Large intestine (tissue), 12 donors: ENCODE measurements at places on chromosomes 12 and 14.

DNA sequence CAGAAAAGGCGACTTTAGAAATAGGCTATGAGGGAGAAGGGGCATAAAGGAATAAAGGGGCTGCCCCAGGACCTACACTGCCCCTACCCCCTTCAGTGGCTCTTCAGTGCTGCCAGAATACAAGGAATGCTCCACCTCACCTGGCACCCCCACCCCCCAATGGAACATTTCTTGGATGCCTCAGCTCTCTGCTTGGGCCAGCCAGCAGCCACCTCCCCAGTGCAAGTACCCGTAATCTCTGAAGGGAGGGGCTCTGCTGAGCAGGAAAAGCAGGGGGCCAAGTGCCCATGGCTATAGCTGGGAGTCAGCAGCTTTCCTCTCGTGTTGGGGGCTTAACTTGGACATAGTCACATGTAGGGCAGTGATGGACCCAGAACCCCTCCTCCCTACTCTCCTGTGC, 33.3 kb downstream of the BAZ2A start:
- no peak for DNase-seq

DNA sequence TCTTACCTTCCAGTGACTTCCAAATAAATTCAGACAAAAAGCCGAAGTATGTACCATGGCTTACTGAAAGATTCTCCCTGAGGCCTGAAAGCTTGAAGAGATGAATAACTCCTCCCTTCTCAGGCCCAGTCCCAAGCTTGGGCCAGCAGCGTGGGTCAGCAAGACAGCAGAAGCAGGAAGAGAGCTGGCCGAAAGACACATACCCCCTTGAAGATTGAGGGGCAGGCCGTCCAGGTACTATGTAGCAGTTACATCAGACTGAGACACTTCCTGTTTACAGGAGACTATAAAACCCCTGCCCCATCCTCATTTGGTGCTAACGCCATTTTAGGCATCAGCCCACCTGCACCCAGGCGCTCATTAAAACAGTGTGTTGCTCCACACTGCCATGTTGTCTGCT, 15.0 kb downstream of the NDUFA12 start:
- DNase-seq, result no peak

DNA sequence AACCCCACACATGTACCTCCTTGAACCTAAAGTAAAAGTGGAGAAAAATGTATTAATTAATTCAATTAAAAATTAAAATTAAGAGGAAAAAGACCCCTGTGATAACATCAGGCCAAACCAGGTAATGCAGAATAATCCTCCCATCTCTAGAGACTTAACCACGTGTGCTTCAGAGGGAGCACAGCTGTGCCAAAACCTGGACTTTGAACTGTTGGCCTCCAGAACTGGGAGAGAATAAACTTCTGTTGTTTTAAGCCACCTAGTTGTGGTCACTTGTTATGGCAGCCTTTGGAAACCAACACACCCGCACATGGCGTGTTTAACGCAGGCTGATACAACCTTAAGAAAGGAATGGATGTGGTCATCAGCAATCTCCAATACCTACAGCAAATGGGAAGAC, 23.8 kb downstream of the OAS2 start:
- DNase-seq, result no peak

DNA sequence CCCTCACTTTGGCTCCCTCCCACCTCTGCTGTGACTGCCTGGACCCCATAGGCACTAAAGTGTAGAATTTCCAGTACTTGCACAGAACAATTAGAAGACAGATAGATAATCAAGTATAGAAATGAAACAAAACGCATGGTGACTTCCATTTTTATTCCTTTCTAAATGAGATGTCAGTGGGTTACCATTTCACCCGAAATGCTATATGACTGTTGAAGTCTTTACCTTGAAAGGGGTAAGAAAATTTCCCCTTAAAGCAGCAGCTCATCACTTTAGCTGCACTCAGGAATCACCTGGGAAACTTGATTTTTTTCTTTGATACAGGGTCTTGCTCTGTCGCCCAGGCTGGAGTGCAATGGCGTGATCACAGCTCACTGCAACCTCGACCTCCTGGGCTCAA, 12.5 kb upstream of the KSR2 start:
- DNase-seq, result no peak

- DNase-seq, result no peak
These were observed 583.5 kb upstream of the TBX3 start for GRCh38 chr12:115267464-115267863.

GRCh38 chr14:100052819-100053218, 12.4 kb upstream of the EVL start:
- DNase-seq, result no peak

DNA sequence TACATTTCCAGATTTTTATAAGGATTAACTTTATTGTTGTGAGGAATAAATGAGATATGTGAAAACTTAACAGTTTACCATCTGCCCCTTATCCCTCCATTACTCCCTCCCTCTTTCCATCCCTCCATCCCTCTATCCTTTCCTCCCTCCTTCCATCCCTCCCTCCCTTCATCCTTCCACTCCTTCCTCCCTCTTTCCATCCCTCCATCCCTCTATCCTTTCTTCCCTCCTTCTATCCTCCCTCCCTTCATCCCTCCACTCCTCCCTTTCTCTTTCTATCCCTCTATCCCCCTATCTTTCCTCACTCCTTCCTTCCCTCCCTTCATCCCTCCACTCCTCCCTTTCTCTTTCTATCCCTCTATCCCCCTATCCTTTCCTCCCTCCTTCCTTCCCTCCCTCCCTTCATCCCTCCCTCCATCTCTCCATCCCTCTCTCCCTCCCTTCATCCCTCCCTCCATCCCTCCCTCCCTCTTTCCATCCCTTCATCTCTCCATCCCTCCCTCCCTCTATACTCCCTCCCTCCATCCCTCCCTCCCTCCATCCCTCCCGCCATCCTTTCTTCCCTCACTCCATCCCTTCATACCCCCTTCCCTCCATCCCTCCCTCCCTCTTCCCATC, 181.8 kb upstream of the PLXNC1 start:
- no peak for DNase-seq

DNA sequence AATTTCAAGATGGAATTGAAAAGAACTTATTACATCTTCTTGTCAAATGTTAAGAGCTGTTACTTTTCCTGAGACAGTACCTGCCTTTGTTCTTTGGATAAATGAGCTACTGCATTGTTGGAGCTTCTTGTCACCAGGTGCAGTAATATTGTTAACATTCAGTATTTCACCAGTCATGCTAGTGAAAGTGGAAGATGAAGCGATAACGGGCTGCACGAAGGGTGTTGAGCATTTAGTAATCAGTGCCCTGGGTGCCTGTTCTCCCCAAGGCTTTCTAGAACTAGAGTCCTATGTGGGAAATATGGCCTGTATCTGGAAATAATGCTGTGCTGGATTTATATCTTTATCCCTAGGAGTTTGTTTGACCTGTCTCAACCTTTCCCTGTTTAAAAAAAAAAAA, 83.2 kb downstream of the PPP2R5C start:
- no peak for DNase-seq

DNA sequence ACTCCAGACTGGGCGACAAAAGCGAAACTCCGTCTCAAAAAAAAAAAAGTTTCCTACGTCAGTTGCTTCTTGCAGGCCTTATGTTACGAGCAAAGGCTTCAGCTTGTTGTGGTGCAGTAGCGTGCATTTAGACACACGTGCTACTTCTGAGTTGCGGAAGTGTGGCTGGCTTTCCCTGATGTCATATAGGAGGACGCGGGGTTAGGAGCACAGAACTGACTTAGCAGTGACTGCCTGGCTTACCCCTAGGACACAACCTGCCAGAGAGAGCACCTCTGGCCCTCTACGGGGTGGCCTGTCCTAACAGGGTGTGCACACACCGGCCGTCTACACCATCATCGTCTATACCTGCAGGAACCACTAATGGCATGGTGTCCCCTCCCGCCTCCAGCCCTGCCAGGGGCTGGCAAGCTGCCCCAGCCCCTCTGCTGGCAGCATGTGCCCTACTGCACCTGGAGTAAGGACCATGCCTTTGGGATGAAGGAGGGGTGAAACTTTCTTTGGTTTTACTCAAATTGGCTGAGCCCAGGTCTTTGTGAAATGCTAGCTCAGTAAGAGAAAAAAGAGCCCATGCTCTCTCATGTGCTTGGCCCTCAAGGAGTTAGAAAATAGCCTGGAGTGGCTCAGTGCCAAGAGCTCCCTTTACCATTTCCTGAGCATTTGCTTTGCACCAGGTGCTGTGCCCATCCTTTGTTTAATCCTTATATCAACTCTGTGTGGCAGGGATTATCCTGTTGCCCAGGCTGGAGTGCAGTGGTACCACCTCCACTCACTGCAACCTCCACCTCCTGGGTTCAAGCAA, 1.7 kb upstream of the GPR68 start:
- no peak for DNase-seq

DNA sequence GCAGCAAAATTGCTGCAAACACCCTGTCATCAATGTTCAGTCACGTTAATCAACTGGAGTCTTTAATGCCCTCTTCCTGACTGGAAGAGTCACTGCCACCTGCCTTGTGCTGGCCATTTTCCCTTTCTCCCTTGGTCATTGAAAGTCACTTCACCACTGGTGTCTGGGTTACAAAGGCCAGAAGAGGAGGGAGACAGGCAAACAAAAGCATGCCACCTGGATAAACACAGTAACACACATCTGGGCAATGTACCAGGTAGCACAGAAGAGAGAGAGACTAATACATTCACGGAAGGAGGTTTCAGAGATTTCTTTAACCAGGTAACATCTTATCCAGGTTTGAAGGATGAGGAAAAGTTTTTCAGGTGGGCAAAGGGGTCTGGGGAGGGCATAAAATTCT, 32.7 kb downstream of the GPHB5 start:
- DNase-seq, result no peak

DNA sequence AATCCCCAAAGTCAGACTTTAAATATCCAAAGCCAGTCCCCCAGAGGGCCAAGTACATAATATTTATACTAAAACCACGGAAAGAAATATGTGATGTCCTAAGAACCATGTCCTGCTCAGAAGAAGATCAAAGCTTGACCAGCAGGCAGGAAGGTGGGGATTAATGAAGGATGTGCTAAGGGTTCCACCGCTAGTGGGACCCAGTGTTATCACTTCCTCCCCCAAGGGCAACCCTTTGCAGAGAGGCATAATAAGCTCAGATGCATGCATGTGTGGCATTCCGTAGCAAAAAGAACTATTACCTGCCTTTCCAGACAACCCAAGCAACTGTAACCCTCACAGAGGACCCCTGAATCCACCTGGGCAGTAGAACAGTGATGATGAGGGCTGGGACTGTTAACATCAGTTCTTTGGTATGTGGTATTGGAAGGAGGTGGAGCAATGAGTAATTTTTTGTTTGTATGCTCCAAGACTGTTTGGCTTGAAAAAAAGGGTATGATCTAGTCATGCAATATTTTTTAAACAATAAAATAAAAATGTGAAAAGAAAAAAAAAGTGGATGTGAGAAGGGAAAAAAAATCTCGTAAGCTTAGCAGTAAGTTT, 71.7 kb upstream of the ETV6 start:
- no peak for DNase-seq

DNA sequence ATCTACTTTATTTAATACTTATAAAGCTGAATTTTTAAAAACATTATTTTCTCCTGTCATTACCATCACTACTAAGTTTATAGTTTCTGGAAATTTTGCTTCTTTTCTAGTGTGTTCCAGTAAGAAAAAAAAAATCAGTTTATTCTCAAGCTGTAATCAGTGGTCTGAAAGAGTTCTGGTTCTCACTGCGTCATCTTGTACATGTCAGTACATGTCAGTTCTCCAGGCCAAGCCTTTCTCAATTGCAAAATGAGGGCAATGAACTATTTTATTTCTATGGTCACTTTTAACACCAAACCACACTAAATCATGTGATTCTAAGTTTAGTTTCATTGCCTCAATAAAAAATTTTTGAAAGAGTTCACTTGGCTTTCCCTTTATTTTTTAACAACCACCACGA, 468.9 kb upstream of the LRFN5 start:
- DNase-seq, result no peak

DNA sequence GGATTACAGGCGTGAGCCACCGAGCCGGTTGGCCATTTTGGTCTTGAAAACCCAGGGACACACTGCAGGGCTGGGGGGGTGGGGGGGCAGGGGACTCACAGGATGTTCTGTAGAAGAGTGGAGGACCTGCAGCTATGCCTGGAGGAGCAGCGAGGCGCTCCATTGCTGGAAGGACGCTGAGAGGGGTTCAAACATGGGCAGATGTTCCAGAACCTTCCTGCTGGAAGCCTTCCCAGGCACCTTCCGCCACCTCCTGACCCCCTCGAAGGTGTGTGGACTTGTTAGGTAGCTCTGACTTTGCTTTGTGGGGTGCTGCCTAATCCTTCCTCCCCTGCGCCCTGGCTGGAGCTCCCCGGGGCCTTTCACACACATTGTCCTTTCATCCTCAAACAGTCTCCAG, 19.6 kb upstream of the PPP1R13B start:
- no peak for DNase-seq

GRCh38 chr14:106039400-106039799, 513.0 kb downstream of the TMEM121 start:
- DNase-seq, result no peak

GRCh38 chr14:96092936-96093335, 53.8 kb downstream of the C14orf132 start:
- no peak for DNase-seq

- DNase-seq, result no peak
These were observed 49.9 kb upstream of the OR4E1 start for GRCh38 chr14:21723431-21724045.

GRCh38 chr12:33012226-33012625, 115.6 kb upstream of the PKP2 start:
- DNase-seq, result no peak

- DNase-seq, result no peak
These were observed 84.1 kb upstream of the RESF1 start for GRCh38 chr12:31874961-31875608.

- no peak for DNase-seq
These were observed 3.7 kb downstream of the TBX5 start for GRCh38 chr12:114402084-114402717.

DNA sequence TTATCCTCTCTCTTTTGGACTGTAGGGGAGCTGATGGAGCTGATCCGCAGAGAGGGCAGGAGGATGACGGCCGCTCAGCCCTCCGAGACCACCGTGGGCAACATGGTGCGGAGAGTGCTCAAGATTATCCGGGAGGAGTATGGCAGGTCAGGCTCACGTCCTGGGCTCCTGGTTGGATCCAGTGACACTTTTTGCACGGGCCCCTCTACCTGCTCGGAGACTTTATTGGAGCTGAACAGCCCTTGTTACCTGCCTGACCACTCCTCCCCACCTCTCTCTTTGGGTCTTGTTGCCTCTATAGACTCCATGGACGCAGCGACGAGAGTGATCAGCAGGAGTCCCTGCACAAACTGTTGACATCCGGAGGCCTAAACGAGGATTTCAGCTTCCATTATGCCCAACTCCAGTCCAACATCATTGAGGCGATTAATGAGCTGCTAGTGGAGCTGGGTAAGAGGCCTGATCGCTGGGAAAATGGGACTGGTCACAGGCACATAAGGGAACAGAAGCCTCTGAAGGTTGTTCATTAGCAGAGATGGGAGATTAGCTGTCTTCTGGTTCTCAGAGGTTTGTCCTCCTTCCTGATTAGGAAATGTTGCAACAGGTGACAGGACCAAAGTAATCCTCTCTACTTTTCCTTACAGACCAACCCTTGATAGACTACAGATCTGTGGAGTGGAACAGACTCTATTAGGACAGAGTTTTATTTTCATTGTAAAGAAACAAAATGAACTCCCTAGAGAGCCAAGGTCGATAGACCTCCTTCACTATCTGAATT, 718 bp downstream of the EIF2B2 start:
- no peak for DNase-seq

- DNase-seq, result no peak
These were observed 536 bp upstream of the WNT1 start for GRCh38 chr12:48977290-48978281.

- DNase-seq, result no peak
These were observed 25.2 kb downstream of the SRGAP1 start for GRCh38 chr12:63869656-63870055.
